ENCODE measurements at places on chromosomes 3 and 15. TPM values are rescaled to one million over a fixed set of nuclear protein-coding genes. Genes with fewer than 3 reads are reported as not detected.

The REC114 gene
- not detected for total RNA-seq

- no peak for DNase-seq
Measured at GRCh38 chr3:190326930-190327329, 4.7 kb upstream of the CLDN1 start.

The ROPN1B gene
- not detected for total RNA-seq

GRCh38 chr3:133996996-133997395 is 32.7 kb downstream of the SLCO2A1 start:
- no peak for DNase-seq

DNA sequence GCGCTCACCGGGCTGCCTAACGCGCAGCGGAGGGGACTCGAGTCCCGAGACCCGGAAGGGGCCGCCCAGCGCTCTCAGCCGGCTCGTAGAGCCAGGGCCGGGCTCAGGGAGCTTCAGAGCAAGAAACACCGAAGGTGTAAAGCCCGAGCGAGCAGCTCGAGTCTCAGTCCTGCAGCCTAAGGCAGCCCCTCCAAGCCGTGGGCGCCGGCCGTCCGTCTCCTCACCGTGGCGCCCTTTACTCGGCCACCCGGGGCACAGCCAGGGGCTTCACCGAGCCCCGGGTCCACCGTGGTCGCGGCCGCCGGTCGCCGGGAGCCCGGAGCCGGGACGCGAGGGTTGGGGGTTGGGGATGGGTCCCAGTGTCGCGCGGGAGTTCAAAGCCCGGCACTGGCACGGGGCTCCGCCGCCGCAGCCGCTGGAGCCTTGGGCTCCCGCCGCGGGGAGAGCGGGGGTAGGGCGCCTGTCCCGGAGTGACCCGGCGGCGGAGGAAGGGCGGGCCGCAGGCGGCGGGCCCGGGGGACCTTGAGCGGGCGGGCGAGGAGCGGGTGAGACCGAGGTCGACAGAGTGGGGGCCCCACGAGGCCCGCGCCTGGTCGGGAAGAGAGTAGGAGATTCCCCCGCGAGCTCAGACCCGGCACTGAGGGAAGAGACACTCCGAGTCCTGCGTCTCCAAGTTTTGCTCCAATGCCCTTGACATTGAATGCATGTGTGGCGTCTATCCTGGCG is 26.9 kb upstream of the THRB start:
- peak; percentile 64 for DNase-seq

DNA sequence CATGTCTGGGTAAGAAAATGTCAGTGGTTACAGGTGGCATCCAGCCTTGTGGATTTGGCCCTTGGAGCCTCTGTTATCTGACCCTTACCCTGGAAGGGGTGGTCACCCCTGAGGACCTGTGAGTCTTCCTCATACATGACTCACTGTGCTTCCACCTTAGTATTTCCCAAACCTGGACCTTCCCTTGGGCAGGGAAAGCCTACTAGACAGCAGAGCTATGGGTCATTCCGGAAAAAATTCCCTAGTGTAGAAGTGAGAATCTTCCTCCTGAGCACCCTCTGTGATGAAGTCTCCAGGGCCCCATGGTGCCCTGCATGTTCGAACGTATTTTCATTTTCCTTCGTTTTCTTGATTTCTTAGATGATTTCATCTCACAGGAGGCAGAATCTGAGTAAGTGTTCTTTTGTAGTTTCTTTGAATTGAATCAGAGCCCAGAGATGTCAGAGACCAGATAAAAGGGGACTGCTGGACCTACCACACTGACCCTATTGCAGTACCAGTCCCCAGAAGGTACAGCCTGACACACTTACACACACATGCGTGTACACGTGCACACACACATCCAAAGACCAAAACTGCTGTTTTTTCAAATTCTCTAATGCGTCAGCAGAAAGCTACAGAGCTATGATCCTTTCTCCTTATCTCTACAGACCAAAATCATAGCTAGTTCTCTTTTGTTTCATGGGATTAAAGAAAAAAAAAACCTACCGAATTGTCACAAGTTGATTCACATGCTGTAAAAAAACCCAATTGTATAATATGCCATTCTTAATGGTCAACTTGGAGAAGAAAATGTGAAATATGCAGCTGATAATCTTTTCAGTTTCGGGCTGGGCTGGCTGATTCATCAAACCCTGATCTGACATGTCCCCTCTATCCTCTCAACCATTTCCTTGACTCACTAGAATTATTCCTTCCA is 50.5 kb upstream of the ARHGEF3 start:
- no peak for DNase-seq

DNA sequence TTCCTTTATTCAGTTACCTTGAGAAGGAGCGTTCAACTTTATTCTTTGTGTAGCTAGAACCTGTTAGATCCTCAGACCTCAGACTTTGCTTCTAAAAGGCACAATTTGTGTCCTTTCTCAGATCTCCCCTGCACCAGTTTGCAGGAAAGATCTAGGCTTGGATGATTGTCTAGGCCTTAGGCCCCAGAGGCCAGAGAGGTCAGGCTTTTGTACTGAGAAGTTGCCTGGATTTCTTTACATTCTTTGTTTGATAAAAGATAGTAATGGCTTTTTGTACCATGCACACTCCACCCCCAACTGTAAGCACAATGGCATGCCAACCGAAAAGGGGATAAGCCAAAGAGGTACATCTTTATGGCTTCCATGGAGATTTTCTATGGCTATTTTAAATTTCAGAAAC is 719.6 kb upstream of the NR2F2 start:
- no peak for DNase-seq

DNA sequence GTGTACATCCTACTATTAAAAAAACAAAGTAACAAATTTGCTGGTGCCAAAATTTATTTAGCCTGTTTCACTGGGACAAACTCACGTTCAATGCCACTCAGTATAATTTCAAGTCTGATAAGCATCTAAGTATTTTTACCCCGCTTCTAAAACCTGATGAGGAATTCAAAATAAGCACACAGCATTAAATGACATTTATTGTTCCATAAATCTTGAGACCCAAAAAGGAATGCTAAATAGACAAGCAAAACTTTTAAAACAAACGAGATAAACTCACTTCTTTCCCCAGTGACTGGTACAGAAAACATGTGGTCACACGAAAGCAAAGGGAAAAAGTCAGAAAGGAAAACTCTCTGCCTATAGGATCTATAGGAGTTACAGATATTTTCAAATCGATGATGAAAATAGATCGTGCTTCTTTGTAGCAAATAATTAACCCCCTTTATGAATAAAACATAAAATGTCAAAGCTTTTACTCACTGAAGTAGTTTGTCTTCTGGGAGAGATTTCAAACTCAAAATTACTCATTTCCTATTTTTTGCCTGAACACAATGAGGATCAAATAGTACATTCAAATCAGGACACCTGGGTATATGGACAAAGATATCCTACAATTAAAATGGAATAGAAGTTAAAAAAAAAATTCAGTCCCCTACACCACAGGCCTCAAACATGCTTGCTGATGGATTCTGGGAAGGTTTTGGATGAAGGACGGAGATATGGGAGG is 51.7 kb downstream of the UBP1 start:
- DNase-seq, result no peak

The C3orf70 gene
- 3.8 TPM for total RNA-seq

DNA sequence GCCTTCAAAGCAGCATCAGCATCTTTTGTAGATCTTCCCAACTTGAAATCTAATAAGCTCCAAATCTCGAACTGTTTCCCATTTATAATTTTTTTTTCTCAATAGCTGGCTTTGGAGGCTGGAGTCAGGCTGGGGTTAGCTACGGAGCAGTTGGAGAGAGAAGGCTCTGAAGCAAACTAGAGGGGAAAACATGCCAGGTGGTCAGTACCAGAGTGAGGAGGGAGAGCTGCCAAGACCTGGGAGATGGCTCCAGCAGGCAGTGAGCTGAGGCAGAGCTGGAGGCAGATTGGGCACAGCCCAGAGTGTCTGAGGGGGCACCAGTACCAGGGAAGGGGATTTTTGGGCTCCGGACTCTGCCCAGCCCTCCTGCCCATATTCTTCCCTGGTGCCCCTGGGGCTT is 311.2 kb downstream of the RPLP1 start:
- DNase-seq, result no peak

The STRIT1 gene
- total RNA-seq, result not detected

DNA sequence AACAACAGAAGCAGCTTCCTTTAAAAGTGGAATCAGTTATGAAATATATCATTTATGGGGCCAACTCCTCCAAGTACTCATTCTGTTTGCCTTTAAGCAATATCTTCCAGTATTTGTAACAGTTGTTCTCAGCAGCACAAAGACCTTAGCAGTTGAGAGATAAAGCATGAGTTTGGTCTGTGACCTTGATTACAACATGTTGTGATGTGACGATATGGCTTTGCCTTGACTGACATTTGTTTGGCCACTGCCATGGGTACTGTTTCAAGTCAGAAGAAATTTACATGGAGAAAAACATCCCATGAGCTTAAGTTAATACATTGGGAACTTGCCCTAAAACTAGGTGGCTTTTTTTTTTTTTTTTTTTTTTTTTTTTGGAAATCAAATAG is 175.1 kb upstream of the KBTBD8 start:
- no peak for DNase-seq

Measured in breast epithelium (tissue), 4 donors.